NCI-H1694 treated with DMSO at 0.1 percent for 48 hours (cell line): ENCODE measurements at places on chromosomes 2 and 18.

- DNase-seq = no peak
These were observed 120.0 kb downstream of the SNTG2 start for GRCh38 chr2:1070601-1071000.

- no peak for DNase-seq
These were observed 459.3 kb upstream of the TRIB2 start for GRCh38 chr2:12257476-12257875.

DNA sequence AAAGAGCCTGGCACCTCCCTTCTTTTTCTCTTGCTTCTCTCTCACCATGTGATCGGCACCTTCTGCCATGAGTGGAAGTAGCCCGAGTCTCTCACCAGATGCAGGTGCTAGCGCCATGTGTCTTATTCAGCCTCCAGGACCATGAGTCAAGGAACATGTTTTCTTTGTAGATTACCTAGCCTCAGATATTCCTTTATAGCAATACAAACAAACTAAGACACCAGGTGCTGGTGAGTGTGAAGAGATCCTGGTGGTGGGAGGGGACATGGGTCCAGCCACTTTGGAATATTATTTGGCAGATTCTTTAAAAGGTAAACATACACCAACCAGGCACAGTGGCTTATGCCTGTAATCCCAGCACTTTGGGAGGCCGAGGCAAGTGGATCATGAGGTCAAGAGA, 5.9 kb upstream of the USP40 start:
- no peak for DNase-seq

GRCh38 chr2:219701847-219702634, 74.6 kb downstream of the SLC4A3 start:
- DNase-seq = no peak

DNA sequence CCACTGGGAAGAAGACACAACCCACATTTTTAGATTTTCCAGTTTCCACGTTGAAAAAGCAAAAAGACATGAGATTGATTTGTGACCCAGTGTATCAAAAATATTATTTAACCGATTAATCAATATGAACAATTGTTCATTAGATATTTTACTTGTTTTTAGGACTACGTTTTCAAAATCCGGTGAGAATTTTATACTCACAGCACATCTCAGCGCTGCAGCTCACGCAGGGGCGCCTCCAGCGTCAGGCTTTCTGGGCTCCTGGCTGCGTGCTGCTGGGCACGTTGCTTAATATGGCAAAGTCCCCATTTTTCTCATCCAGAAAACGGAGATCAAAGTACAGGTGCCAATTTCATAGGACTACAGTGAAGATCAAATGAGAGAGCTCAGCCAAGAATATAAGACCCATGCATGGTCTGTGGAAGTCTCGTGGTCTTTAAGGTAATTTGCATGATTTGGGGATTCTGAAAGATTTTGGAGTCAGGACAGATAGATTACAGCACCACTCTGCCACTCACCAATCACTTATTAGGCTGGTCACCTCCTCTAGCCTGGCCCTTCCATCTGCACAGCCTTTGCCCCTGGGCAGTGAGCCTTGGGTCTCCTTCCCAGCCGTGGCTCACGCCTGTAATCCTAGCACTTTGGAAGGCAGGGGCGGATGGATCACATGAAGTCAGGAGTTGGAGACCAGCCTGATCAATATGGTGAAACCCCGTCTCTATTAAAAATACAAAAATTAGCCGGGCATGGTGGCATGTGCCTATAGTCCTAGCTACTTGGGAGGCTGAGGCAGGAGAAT, 36.2 kb downstream of the PTPN18 start:
- DNase-seq = peak; percentile 77

DNA sequence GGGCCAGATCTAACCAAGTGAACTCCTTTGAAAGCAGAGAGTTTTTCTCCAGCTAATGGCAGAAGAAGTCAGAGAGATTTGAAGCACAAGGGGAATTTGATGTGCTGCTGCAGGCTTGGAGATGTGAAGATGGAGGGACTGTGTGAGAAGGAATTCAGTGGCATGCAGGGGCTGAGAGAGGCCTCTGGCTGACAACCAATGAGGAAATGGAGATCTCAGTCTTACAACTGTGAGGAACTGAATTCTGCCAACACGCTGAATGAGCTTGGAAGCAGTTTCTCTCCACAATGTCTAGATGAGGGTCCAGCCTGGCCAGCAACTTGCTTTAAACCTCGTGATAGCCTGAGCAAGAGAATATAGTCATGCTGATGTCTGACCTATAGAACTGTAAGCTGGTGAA, 224.1 kb upstream of the DPP10 start:
- DNase-seq = no peak

- no peak for DNase-seq
These were observed 436.3 kb downstream of the CBLN2 start for GRCh38 chr18:72107647-72108383.

DNA sequence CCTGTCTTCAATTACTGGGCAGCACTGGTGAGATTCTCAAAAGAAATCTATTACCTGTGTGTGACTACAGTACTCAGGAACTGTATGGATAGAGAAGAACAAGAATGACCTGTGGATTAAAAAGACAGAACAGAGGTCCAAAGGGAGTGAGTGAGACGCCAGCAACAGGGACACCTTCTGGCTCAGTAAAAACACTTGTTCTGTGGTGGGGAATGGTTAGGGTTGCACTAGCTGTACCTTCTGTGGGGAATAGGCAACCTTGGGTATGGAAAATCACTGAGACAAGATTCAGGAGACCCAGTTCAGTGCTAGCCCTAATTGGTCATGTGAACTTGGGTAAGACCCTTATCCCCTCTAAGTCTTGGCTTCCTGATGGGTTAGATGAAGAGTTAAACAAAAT, 986.0 kb downstream of the TSN start:
- DNase-seq = no peak
